ENCODE measurements at places on chromosomes 5 and 9.

GRCh38 chr9:123287639-123288038 is 19.3 kb upstream of the STRBP start:
- no peak for DNase-seq

GRCh38 chr9:129221233-129221632 is 43.2 kb upstream of the IER5L start:
- DNase-seq = no peak

DNA sequence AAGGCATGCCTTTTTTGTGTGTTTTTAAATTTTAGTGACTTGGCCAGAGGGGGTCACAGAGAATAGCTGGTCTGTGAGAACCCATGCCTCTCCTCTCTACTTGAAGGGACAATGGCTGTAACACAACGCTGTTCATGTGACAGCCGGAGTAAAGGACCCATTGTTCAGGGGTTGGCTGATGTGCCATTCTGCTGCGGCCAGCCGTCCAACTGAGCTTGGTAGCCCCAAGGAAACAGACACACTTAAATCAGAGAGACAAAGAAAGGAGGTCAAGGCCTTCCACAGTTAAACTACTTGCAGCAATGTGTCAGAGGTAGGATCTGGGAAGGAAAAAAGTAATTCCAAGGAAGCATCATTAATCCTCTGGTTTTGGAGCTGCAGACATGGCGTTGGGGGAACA is 8.1 kb downstream of the MEGF10 start:
- DNase-seq = peak; percentile 59

DNA sequence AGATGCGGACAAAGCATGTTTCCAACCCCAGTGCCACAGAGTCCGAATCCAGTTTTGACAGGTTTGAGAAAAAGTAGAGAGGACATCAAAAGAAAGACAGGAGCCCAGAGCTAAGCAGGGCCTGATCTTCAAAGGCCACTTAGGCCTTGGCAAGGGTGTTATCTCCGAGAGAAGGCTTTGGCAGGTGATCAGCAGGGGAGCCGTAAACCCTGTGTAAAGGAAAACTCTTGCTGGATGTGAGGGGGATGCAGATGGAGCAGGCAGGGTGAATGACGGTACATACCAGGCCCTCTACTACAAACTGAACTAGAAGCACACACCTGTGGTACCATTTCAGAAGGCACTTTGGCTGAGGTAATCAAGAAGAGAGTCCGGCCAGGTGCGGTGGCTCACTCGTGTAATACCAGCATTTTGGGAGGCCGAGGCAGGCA is 1.4 kb upstream of the HNRNPH1 start:
- no peak for DNase-seq

DNA sequence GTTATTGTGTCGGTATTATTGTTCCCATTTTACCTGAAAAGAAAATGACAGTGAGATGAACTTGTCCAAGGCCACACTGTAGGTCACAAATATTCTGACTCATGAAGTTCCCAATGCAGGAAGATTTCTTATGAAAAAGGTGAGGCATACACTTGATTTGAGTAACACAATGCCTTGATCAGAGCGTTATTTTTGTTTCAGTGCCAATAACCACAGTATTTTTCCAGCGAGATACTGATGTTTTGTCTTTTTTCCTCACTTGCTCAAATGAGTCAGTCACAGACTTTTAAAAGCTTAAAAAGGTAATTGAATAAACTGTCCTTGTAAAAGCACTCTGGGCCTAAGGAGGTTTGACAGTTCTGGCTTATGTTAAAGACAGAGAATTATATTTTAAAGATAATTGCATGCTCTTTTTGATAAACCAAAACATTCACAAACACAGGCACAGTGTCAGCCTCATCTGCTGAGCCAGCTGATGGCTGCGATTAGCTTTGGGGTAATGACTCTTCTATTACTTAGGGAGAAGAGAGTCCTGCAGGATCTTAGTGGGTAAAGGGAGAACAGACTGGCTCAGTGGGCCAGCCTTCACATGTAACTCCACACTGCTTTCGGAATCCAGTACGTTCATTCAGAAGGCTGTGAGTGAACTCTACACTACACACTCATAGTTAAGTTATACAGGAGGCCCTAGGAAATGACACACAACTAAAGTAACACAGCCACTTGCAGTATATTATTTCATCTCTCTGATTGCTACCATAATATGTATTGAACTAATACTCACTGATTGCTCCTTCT is 165.5 kb upstream of the CD180 start:
- DNase-seq = no peak

- no peak for DNase-seq
Observed at GRCh38 chr5:115709585-115709984, 83.7 kb upstream of the TMED7 start.

- DNase-seq = no peak
Observed at GRCh38 chr5:33639474-33639873, 198.7 kb downstream of the TARS1 start.

DNA sequence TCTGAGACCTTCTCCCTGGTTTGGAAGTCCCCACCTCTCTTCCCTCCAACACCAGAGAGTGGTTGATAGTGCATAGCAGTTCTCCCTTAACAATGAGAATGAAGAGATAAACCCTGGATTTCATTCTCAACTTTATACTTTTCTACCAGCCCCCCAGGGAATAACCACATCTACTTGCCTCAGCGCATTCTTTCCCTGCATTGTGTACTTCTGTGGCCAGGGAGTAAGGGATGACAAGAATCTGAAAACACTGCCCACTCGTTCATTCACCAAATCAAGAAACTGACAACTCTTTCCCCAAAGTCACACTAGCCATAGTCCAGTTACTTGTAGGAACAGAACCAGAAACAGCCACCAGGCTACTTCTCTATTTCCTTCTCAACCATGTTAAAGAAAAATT is 46.0 kb upstream of the SPIN1 start:
- no peak for DNase-seq

- DNase-seq = no peak
Observed at GRCh38 chr9:86966852-86967511, 19.7 kb upstream of the GAS1 start.
